Neuronal stem cell (in vitro differentiated cells): ENCODE measurements at places on chromosomes 5 and 9.

DNA sequence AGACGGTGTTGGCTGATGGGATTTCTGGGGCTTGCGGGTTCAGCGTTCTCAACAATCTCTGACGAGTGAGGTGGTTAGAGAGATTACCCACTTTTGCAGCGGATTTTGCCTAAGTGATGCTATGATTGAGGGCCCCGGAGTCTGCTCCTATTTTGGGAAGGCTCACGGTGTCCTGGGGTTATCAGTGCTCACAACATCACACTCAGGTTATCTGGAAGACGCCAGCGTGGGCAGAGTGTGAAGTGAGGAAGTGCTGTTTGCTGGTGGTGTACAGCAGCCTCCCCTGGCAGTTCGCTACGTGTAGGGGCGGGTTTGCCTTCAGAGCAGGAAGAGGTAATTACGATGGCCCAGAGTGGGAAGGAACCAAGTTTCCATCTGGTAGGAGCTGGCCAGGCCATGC is 341.2 kb upstream of the IRX2 start:
- H3K4me3 ChIP-seq: no peak overlapping the region
- no peaks in the 10 kb centered on the region for H3K27me3 ChIP-seq
- no peak for DNase-seq
- H3K4me1 ChIP-seq: peaks cover 1% of the 10 kb centered on the region
- H3K36me3 ChIP-seq: no peaks in the 10 kb centered on the region
- H3K27ac ChIP-seq: no peak overlapping the region

DNA sequence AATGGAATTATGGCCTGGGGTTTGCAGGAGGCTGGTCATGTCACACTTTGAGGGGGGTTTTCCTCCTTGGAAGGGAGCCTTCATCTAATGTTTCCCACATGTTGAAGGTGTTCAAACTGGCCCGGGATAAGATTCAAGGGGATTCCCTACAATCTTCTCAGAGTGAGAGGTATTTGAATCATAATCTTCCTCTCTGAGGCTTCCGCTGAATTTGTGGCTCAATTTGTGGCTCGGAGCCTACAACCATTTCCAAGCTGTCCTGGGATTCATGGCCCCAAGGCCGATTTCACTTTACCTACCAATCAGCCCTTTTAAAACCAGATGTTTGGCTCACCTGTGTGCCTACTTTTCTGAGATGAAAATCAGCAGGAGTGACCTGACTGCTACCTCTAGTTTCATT is 3.9 kb downstream of the TNC start:
- no peak overlapping the region for H3K27ac ChIP-seq
- no peak overlapping the region for H3K4me3 ChIP-seq
- H3K4me1 ChIP-seq: peaks cover 9% of the 10 kb centered on the region
- H3K36me3 ChIP-seq: no peaks in the 10 kb centered on the region

GRCh38 chr9:134223591-134224122 is 59.3 kb upstream of the RNU6ATAC start:
- no peak for DNase-seq
- no peaks in the 10 kb centered on the region for H3K27me3 ChIP-seq
- H3K36me3 ChIP-seq: no peaks in the 10 kb centered on the region
- no peak overlapping the region for H3K27ac ChIP-seq

DNA sequence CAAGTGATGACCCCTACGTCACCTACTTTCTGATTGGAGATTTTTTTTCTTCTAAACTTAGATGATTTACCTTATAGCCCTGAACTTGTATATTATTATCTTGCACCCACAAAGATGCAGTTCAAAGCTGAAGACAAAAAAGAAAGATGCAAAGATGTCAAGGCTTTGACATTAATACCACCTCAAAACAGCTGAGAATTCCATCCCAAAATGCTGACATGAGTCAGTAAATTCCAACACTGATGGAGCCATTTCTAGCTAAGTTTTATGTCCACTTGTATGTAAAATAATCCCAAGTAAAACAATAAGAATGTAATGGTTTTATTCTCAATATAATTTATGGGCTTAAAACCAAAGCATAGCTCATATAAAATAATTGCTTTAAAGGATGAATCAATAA is 91.5 kb upstream of the CDH9 start:
- no peaks in the 10 kb centered on the region for H3K27me3 ChIP-seq
- H3K4me1 ChIP-seq: no peaks in the 10 kb centered on the region
- DNase-seq: no peak
- H3K27ac ChIP-seq: no peak overlapping the region

- H3K4me3 ChIP-seq: no peak overlapping the region
- no peaks in the 10 kb centered on the region for H3K36me3 ChIP-seq
- no peak overlapping the region for H3K27ac ChIP-seq
- no peak for DNase-seq
- peaks cover 7% of the 10 kb centered on the region for H3K4me1 ChIP-seq
Observed at GRCh38 chr9:104971511-104971910, 43.6 kb upstream of the ABCA1 start.

DNA sequence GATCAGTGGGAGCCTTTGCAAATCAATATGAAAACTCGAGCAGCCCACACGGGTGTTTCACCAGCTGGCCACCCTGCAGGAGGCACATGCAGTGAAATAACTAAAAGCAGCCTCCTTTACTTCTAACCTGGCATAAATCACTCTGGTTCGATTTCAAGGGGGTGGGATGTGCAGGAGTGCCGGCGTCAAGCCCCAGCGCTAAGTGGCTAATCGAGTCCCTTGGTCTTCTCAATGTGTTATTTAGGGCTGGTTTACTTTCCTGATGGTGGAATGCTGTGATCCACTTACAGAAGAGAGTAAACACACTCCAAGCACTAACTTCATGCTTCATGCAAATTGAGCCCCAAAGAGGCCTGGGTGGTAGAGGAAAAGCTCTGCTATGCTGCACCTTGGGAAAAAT is 109.4 kb downstream of the TMEM174 start:
- H3K4me1 ChIP-seq: no peaks in the 10 kb centered on the region
- no peak overlapping the region for H3K4me3 ChIP-seq
- no peaks in the 10 kb centered on the region for H3K27me3 ChIP-seq

- H3K36me3 ChIP-seq: peaks cover 1% of the 10 kb centered on the region
- no peak for DNase-seq
- no peak overlapping the region for H3K27ac ChIP-seq
- no peak overlapping the region for H3K4me3 ChIP-seq
- peaks cover 4% of the 10 kb centered on the region for H3K4me1 ChIP-seq
- no peaks in the 10 kb centered on the region for H3K27me3 ChIP-seq
Observed at GRCh38 chr9:8491563-8491962, 692.0 kb upstream of the DMAC1 start.

DNA sequence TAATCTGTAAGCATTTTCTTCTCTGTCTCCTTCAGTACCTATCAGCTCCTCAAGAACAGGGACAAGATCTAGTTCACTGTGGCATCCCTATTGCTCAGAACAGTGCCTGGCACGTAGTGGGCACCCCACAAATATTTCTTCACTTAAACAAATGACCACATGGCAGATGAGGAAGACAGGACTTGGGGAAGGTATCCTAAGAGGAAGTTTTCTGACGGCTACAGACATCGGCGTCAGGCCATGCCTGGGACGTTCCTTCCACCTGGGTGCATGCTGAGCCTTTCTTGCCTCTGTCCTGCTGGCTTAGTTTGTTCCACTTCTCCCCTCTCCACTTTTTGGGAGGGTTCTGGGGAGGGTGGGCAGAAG is 60.2 kb downstream of the NEURL1B start:
- H3K4me1 ChIP-seq: peaks cover 13% of the 10 kb centered on the region
- no peak for DNase-seq
- H3K27ac ChIP-seq: no peak overlapping the region
- no peaks in the 10 kb centered on the region for H3K36me3 ChIP-seq

- H3K36me3 ChIP-seq: no peaks in the 10 kb centered on the region
- no peaks in the 10 kb centered on the region for H3K27me3 ChIP-seq
- H3K27ac ChIP-seq: no peak overlapping the region
- peak; percentile 20 for DNase-seq
Observed at GRCh38 chr5:146947181-146947941, 68.8 kb upstream of the PPP2R2B start.

GRCh38 chr9:100084734-100085133 is 14.1 kb downstream of the ERP44 start:
- no peak for DNase-seq
- no peaks in the 10 kb centered on the region for H3K27me3 ChIP-seq
- no peaks in the 10 kb centered on the region for H3K36me3 ChIP-seq
- H3K4me1 ChIP-seq: no peaks in the 10 kb centered on the region
- H3K27ac ChIP-seq: no peak overlapping the region
- no peak overlapping the region for H3K4me3 ChIP-seq

GRCh38 chr9:65459756-65460320 is 174.8 kb upstream of the FOXD4L5 start:
- H3K4me1 ChIP-seq: no peaks in the 10 kb centered on the region
- no peak overlapping the region for H3K27ac ChIP-seq
- no peak for DNase-seq
- H3K27me3 ChIP-seq: no peaks in the 10 kb centered on the region
- no peaks in the 10 kb centered on the region for H3K36me3 ChIP-seq
- no peak overlapping the region for H3K4me3 ChIP-seq
